ENCODE measurements at places on chromosomes 7 and 10.
A peak's percentile ranks its signal among the peaks of the same experiment; 100 is the strongest.

GRCh38 chr10:124618470-124619073 is 125.6 kb downstream of the FAM53B start:
- no peak for DNase-seq

- no peak for DNase-seq
Observed at GRCh38 chr10:88392222-88392621, 190.9 kb downstream of the RNLS start.

- no peak for DNase-seq
Observed at GRCh38 chr7:50801907-50802306, 19.2 kb upstream of the GRB10 start.

DNA sequence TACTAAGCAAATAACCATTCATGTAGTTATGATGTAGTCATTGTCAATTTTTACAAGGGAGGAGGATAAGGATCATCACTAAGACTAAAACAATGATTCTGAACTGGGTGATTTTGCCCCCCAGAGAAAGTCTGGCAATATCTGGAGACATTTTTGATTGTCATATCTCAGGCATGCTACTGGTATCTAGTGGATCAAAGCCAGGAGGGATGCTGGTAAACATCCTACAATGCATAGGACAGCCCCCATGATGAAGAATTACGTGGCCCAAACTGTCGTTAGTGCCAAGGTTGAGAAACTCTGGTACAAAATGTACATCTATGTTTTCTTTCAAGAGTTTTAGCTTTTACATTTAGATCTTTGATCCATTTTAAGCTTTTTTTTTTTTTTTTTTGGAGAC is 57.3 kb downstream of the GBF1 start:
- DNase-seq: no peak

DNA sequence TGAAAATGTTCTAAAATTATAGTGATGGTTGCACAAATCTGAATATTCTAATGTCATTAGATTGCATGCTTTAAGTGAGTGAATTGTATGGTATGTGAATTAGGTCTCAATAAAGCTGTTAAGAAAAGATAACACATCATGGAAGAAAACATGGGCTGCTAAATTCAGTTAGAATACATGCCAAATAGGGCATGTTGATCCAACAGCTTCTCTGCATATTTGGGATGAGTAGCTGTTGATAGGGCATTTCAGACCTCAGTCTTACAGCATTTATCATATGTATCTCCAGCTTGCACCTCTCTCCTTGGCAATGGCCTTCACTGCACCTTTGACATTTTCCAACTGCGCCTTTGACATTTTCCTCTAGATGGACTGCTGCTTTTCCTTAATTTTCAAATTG is 13.2 kb downstream of the CREB5 start:
- no peak for DNase-seq

GRCh38 chr10:12381536-12382156 is 32.3 kb downstream of the CAMK1D start:
- DNase-seq: no peak

DNA sequence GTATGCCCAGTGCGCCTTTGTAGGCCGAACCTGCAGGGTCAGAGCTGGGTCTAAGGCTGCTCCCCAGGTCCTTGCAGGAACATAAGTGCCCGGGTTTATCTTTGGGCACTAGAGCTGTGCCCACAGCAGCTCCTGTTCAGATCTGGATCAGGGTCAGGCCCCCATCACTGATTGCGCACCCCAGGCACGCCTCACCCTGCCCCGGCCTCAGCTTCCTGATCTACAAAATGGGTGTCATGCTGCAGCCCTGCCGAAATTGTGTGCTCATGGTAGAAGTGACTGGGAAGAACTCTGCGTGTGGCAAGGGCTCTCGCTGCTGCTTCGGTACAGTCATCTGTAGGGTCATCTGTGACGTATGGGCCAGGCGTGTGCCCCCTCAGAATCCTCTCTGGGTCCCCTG is 100.7 kb downstream of the GRK5 start:
- no peak for DNase-seq

GRCh38 chr7:103031781-103032180 is 42.8 kb downstream of the FBXL13 start:
- no peak for DNase-seq

- DNase-seq: no peak
Observed at GRCh38 chr10:50312464-50313437, 61.4 kb upstream of the ASAH2 start.

DNA sequence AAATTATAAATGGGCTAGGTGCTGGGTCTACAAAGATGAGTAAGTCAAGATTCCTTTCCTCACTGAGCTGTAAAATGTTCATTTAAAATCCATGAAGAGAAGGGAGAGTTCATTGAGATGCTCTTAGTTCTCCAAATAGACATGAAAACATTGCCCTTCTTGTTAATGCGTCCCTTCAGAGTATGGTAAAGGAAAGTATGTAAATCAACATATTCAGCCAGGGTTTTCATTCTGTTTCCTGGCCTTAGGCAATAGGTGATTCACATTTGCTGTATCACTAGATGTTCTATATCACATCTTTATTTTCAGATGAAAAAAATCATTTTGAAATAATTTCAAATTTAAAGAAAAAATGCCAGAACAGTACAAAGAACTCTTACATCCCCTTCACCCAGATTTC is 5.4 kb downstream of the ANKIB1 start:
- no peak for DNase-seq

DNA sequence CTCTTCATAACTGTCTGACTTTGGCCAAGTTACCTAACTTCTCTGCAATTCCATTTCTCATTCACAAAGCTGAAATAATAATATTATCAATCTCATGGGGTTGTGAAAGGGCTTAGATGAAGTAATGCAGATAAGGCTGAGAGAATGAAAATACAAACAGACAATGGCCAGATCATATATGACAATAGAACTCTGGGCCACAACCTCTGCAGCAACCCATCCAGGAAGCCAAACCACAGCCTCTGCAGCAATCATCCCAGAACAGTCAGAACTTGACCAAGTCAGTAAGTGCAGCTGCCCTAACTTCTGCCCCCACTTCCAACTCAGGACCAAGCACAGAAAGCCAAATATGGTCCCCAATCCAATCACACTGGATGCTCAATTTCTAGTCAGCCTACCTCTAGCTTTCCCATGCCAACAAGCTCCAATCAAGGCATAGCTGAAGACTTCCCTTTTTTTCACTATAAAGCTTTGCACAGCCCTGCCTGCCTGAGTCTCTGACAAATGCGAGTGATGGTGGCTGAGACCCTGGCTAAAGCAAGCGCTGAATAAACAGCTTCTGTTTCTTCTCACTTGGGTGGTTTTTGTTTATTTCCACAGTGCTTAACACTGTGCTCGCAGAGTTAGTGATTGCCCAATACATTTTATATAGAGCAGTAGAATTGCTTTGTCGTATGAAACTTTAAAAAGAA is 34.8 kb upstream of the TNPO3 start:
- DNase-seq: no peak

DNA sequence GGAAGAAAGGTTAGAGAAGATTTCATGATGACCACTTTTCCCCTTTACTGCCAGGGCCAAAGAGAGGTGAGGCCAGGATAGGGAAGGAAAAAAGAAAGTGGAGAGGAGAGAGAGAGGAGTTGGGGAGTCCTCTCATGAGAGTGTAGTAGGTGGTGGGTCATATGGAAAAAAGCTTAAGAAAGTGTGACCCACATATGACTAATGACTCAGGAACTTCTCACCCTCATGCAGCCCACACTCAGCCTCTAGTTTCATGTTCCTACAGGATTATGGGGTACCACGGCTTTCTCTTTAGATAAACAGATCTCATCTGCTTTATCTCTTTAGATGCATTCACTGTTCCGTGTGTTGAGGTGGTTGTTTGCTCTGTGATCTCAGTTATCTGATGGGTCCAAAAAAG is 462.5 kb upstream of the IGFBP3 start:
- no peak for DNase-seq

GRCh38 chr7:90312745-90313144 is 8.4 kb downstream of the FAM237B start:
- DNase-seq: no peak

DNA sequence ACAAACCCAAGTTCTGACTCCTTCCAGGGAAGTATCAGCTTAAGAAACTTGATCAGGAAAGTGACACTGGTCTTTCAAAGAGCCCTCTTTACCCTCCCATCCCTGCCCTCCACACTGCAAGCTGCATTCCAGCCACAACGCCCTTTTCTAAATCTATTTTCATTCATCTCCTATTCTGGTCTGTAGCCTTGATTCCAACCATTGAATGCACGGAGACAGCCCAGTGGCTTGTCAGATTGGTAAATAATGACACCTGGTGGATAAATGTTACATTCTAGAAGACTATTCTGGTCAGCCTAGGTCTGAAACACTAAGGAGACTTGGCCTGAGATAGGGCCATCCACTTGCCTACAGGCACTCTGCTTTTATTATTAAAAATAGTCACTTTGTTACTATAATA is 20.9 kb downstream of the MORN4 start:
- peak; percentile 44 for DNase-seq

DNA sequence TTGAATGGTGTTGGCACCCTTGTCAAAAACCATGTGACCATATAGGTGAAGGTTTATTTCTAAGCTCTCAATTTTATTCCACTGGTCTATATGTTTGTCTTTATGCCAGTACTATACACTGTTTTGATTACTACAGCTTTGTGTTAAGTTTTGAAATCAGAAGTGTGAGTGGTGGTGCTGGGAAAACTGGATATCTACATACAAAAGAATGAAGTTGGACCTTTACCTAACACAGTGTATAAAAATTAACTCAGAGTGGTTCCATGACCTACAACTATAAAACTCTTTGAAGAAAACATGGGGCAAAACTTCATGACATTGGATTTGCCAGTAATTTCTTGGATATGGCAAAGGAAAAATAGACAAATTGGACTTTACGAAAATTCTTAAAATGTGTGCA is 112.2 kb downstream of the NRF1 start:
- DNase-seq: no peak

DNA sequence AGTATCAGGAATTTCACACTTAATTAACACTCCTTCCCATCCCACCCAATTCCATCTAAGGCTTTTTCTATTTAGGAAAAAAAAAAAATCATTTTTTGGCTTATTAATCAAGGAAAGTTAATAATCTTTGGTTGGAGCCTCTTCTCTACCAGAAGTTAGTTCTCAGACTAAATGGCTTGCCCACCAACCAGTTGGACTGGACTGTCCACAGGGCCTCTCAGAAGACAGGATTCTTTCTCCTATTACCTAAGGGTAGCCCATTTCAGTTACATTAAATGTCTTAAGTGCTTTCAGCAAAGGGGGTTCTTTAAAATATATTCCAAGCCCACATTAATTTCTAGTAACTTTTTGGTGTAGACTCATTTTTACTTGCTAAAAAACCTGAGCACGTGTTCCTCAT is 35.2 kb downstream of the GLUD1 start:
- no peak for DNase-seq

- no peak for DNase-seq
Observed at GRCh38 chr7:92071032-92071431, 63.2 kb downstream of the CYP51A1 start.

- DNase-seq: no peak
Observed at GRCh38 chr10:127013211-127013656, 108.0 kb downstream of the DOCK1 start.

- no peak for DNase-seq
Observed at GRCh38 chr10:119351189-119351588, 143.8 kb downstream of the GRK5 start.

- no peak for DNase-seq
Observed at GRCh38 chr7:37013771-37014170, 289.5 kb upstream of the AOAH start.

DNA sequence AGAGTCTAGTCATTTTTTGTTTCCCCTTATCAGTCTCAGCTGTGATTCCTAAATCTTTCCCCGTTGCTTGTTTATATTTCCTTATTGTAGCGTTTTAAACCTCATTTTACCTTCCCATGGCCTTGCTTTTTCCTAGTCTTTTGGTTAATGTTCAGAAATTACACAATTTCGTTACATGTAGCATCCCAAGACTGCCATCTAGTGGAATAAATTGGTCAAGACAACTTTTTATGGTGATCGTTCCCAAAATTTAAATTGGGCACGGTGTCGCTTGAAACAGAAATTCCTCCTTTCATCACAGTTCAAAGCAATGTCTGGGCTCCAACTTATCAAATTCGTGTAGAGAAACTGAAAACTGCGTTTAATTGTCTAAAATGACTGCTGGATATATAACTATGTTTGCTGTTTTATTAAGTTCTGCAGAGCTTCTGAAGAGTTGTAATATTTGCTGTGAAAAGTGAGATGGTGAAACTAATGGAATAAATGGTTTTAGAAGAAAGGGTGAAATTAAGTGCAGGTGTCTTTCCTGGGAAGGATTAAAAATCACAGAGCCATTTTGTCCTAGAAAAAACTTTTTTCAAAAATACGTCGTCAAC is 370.2 kb downstream of the PHF14 start:
- peak; percentile 63 for DNase-seq

DNA sequence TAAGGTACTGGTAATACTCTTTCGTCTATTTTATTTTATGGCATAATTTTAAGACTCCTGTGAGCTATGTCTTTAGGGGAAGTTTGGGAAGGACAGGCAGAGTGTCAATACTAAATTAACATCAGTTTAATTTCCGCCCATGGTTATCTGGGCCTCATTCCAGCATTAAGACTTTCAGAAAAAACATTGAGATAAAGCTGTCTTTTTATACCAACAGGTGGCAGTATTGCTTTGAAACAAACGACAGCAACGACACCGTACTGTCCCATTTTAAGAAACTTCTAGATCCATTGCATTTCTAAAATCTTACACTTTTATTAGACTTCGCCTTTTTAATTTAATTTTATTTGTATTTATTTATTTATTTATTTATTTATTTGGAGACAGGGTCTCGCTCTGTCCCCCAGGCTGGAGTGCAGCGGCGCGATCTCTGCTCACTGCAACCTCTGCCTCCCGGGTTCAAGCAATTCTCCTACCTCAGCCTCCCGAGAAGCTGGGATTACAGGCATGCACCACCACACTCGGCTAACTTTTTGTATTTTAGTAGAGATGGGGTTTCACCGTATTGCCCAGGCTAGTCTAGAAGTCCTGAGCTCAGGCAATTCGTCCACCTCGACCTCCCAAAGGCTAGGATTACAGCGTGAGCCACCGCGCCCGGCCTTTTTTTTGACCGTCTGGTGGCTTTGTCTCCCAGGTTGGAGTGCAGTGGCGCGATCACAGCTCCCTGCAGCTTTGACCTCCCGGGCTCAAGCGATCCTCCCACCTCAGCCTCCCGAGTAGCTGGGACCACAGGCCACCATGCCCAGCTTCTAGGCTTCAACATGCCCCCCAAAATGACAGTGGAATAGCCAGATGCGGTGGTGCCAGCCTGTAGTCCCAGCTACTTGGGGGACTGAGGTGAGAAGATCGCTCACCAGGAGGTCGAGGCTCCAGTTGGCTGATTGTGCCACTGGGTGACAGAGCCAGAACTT is 78.7 kb upstream of the C1GALT1 start:
- peak; percentile 91 for DNase-seq
